ENCODE measurements at places on chromosomes 6 and 20.

- DNase-seq = no peak
- no peak overlapping the region for H3K27ac ChIP-seq
- H3K4me1 ChIP-seq = no peaks in the 10 kb centered on the region
- no peaks in the 10 kb centered on the region for H3K36me3 ChIP-seq
- no peak overlapping the region for H3K4me3 ChIP-seq
These were observed 48.0 kb downstream of the CDC5L start for GRCh38 chr6:44435500-44435899.

DNA sequence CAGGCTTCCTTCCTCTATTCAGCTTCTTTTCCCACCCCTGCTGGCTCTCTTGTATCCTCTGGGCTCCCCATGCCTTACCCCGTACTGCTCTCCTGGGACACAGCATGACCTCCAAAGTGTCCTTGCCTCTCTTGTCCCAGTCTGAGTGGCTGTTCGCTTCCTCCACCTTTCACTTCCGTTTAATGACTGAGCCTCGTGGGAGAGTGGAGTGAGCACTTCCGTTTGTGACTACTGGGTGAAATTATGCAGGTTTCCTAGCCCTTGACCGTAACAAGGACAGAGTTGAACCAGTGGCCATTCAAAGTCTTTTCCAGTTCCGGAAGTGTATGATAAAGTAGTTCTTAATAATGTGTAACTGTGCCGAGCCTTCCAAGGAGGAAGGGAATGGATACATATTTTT lies 109.2 kb downstream of the ARID1B start:
- no peak overlapping the region for H3K4me3 ChIP-seq
- no peaks in the 10 kb centered on the region for H3K4me1 ChIP-seq
- DNase-seq = no peak
- H3K27ac ChIP-seq = no peak overlapping the region
- no peaks in the 10 kb centered on the region for H3K27me3 ChIP-seq

- no peak overlapping the region for H3K27ac ChIP-seq
- H3K4me1 ChIP-seq = no peaks in the 10 kb centered on the region
- H3K36me3 ChIP-seq = no peaks in the 10 kb centered on the region
- no peak for DNase-seq
- no peak overlapping the region for H3K4me3 ChIP-seq
These were observed 55.8 kb downstream of the SNAI1 start for GRCh38 chr20:50038574-50038991.

DNA sequence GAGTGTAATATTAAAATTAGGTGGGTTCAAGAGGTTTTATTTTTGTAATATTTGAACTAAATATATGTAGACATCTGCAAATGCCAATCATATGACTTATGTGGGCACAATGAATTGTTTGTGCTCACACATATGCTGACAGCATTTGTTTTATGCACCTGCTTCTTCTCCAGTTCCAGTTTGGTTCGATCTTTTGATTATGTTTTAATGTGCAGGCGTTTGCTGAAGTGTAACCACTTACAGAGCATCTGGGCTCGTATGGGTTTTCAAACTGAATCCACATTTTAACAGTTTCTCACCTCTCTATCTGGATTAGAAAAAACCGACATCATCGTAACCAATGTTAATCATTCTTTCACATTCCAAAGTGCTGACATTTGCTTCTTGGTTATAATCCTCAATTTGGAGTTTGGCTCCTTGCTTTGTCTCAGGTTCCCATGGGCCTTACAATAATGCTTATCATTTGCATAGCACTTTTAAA lies 129.1 kb upstream of the SPACA1 start:
- H3K36me3 ChIP-seq = no peaks in the 10 kb centered on the region
- DNase-seq = peak; percentile 70
- no peak overlapping the region for H3K4me3 ChIP-seq
- no peak overlapping the region for H3K27ac ChIP-seq

- H3K27ac ChIP-seq = no peak overlapping the region
- no peaks in the 10 kb centered on the region for H3K4me1 ChIP-seq
- H3K27me3 ChIP-seq = no peaks in the 10 kb centered on the region
- H3K36me3 ChIP-seq = no peaks in the 10 kb centered on the region
- peak; percentile 87 for DNase-seq
These were observed 38.6 kb upstream of the SENP6 start for GRCh38 chr6:75563032-75563431.

- no peaks in the 10 kb centered on the region for H3K36me3 ChIP-seq
- H3K27me3 ChIP-seq = no peaks in the 10 kb centered on the region
- no peak overlapping the region for H3K27ac ChIP-seq
- DNase-seq = peak; percentile 11
These were observed 912 bp upstream of the OR12D3 start for GRCh38 chr6:29376003-29376402.

- no peaks in the 10 kb centered on the region for H3K36me3 ChIP-seq
- no peak overlapping the region for H3K4me3 ChIP-seq
- no peak overlapping the region for H3K27ac ChIP-seq
- H3K4me1 ChIP-seq = no peaks in the 10 kb centered on the region
- no peaks in the 10 kb centered on the region for H3K27me3 ChIP-seq
These were observed 1.3 kb downstream of the C20orf203 start for GRCh38 chr20:32672394-32672981.

- H3K27ac ChIP-seq = no peak overlapping the region
- H3K4me3 ChIP-seq = no peak overlapping the region
- no peaks in the 10 kb centered on the region for H3K27me3 ChIP-seq
- no peaks in the 10 kb centered on the region for H3K36me3 ChIP-seq
These were observed 134.5 kb downstream of the EDN3 start for GRCh38 chr20:59434960-59435359.

- H3K4me1 ChIP-seq = no peaks in the 10 kb centered on the region
- DNase-seq = no peak
- H3K36me3 ChIP-seq = no peaks in the 10 kb centered on the region
- no peak overlapping the region for H3K4me3 ChIP-seq
These were observed 8.4 kb downstream of the CCDC167 start for GRCh38 chr6:37491171-37491829.

- H3K27me3 ChIP-seq = no peaks in the 10 kb centered on the region
- no peak overlapping the region for H3K27ac ChIP-seq
- no peaks in the 10 kb centered on the region for H3K4me1 ChIP-seq
- H3K36me3 ChIP-seq = peaks cover 1% of the 10 kb centered on the region
- no peak overlapping the region for H3K4me3 ChIP-seq
- DNase-seq = no peak
These were observed 48.1 kb downstream of the CHMP4B start for GRCh38 chr20:33859157-33859695.

DNA sequence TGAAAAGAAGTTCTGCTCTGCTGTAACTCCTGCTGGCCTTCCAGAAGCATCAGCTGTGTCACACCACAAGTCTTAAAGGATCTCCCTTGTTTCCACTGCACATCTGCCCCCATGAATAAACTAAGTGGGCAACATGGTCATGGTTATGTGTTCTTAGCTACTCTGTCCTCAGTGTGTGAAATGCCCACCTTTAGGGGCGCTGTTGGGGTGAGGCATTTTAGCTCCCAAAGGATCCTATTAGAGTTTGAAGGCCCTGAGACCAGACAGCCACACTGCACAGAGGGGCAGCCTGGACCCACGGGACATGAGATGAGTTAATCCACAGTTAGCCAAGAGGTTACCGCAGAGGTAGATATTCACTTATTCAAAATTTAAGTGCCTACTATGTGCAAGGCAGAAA lies 294.3 kb upstream of the QKI start:
- peak; percentile 24 for DNase-seq
- H3K4me1 ChIP-seq = no peaks in the 10 kb centered on the region

- H3K4me3 ChIP-seq = no peak overlapping the region
- H3K27ac ChIP-seq = no peak overlapping the region
- no peak for DNase-seq
- no peaks in the 10 kb centered on the region for H3K27me3 ChIP-seq
These were observed 37.1 kb downstream of the NCOA7 start for GRCh38 chr6:125827788-125828320.

- no peak overlapping the region for H3K4me3 ChIP-seq
- no peaks in the 10 kb centered on the region for H3K36me3 ChIP-seq
- H3K4me1 ChIP-seq = no peaks in the 10 kb centered on the region
- H3K27me3 ChIP-seq = no peaks in the 10 kb centered on the region
These were observed 323.1 kb downstream of the CENPW start for GRCh38 chr6:126662966-126663365.

- no peaks in the 10 kb centered on the region for H3K27me3 ChIP-seq
- no peaks in the 10 kb centered on the region for H3K36me3 ChIP-seq
- H3K27ac ChIP-seq = peak within 1 kb of the TSS; percentile 76
- H3K4me3 ChIP-seq = peak within 1 kb of the TSS; percentile 47
- peak; percentile 68 for DNase-seq
These were observed at the start of gene DDR1 for GRCh38 chr6:30883685-30884520. DDR1 (plus strand) TSS chr6:30884519; CDS start chr6:30888730, 4,211 bp downstream.

- H3K4me3 ChIP-seq = no peak overlapping the region
- H3K4me1 ChIP-seq = peaks cover 11% of the 10 kb centered on the region
- no peak overlapping the region for H3K27ac ChIP-seq
These were observed 1.9 kb upstream of the NFKBIE start for GRCh38 chr6:44267252-44267651.

DNA sequence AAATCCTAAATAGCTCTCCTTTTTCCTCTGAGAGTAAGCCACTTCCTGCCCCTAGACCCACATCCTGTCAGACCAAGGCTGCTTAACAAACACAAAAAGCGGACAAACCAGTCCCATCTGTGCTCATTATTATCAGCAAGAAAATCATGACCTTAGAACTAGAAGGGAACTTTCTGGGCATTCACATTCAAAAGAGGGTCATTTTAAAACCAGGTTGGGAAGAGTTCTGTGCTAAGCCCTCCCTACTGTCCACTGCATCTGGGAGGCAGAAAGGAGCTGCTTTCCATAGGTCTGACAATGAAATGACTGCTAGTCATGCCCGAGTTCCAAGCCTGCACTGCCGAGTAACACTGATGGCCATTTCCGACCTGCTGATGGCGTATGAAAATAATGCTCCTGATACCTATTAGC lies 15.4 kb downstream of the EZR start:
- DNase-seq = peak; percentile 51
- H3K27me3 ChIP-seq = no peaks in the 10 kb centered on the region
- H3K4me1 ChIP-seq = peaks cover 20% of the 10 kb centered on the region
- H3K36me3 ChIP-seq = peaks cover 1% of the 10 kb centered on the region
- H3K4me3 ChIP-seq = no peak overlapping the region

- peak overlapping the region; percentile 7 for H3K27ac ChIP-seq
- H3K36me3 ChIP-seq = no peaks in the 10 kb centered on the region
- DNase-seq = peak; percentile 91
- H3K27me3 ChIP-seq = no peaks in the 10 kb centered on the region
- H3K4me3 ChIP-seq = no peak overlapping the region
These were observed 85.1 kb downstream of the GJA1 start for GRCh38 chr6:121520337-121521163.

GRCh38 chr6:52566201-52566600 lies 10.7 kb downstream of the TRAM2 start:
- no peak for DNase-seq
- H3K36me3 ChIP-seq = no peaks in the 10 kb centered on the region
- no peak overlapping the region for H3K4me3 ChIP-seq

DNA sequence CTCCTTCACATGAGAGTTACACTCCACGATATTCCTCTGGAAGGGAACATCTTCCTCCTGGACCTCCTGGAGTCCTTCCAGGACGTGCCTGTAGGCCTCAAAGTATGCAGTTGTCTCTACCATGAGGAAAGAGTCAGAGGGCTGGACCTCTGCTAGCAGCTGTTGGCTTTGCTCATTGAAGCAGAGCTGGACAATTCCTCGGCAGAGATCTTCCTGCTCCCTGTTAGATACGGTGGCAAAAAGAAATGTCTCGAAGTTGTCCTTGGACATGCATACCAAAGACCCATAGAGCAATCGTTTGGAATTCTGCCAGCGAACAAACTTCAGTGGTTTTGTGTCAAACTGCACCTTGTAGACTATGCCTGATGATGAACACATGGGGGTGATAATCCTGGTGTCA lies 7.7 kb downstream of the ZNFX1 start:
- no peak for DNase-seq
- no peaks in the 10 kb centered on the region for H3K27me3 ChIP-seq
- H3K36me3 ChIP-seq = peaks cover 14% of the 10 kb centered on the region
- no peaks in the 10 kb centered on the region for H3K4me1 ChIP-seq
- H3K27ac ChIP-seq = no peak overlapping the region

GRCh38 chr20:32438331-32438858 lies 80.3 kb downstream of the ASXL1 start:
- no peaks in the 10 kb centered on the region for H3K4me1 ChIP-seq
- no peak overlapping the region for H3K27ac ChIP-seq
- no peaks in the 10 kb centered on the region for H3K27me3 ChIP-seq
- no peak for DNase-seq

- no peak overlapping the region for H3K4me3 ChIP-seq
- DNase-seq = peak; percentile 13
- H3K27me3 ChIP-seq = no peaks in the 10 kb centered on the region
- no peak overlapping the region for H3K27ac ChIP-seq
- H3K4me1 ChIP-seq = no peaks in the 10 kb centered on the region
- no peaks in the 10 kb centered on the region for H3K36me3 ChIP-seq
These were observed 7.1 kb downstream of the MAP3K5 start for GRCh38 chr6:136784910-136785746.

DNA sequence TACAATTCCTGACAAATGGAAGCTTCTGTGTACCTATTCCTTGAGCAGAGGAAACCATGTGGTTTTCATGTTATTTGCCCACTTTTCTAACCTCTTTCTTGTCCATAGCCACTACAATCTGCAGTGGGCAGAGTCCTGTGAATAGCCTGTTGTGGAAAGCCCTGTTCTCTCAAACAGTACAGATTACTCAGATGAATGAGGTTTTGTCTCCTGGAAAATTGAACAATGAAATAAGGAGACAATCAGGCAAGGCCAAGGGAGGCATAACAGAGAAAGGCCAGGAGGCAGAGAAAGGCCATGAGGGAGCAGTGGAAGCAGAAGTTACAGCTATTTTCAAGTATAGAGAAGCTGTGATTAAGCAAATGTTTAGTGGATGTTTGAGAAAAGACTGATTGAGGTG lies 189.3 kb downstream of the GRIK2 start:
- H3K27ac ChIP-seq = no peak overlapping the region
- H3K27me3 ChIP-seq = no peaks in the 10 kb centered on the region
- DNase-seq = no peak
- no peaks in the 10 kb centered on the region for H3K36me3 ChIP-seq
- no peak overlapping the region for H3K4me3 ChIP-seq
- no peaks in the 10 kb centered on the region for H3K4me1 ChIP-seq

DNA sequence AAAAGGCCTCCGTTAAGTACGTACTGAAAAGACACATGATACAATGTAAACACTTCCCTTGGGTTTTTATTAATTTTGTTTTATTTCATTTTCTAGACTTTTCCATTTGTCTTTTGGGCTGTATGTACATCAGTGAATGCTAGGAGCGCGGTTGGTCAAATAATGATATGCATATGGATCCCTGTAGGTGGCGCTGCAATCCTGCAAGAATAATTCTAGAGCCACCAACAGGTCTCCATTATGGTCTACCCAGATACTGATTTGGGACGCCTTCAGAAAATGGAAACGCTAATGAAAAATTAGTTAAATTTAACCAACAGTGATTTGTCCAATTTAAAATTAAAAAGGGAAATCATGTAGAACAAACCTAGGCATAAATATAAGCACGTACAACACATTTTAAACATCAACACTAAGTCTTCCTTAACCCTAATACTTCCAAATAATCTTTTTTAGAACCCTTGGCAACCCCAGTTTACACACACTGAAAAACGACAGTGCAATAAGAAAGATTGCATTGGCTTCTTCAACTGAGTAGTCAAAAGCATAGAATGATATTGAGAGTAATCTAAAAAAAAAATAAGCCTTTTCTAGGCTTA lies 433.5 kb downstream of the RFPL4B start:
- H3K27me3 ChIP-seq = no peaks in the 10 kb centered on the region
- no peaks in the 10 kb centered on the region for H3K4me1 ChIP-seq
- H3K36me3 ChIP-seq = no peaks in the 10 kb centered on the region
- peak; percentile 78 for DNase-seq
- H3K27ac ChIP-seq = no peak overlapping the region

Measured in mesendoderm (in vitro differentiated cells).